ENCODE measurements at places on chromosomes 12 and 14.

GRCh38 chr12:19220205-19220604 is 90.7 kb downstream of the PLEKHA5 start:
- DNase-seq, result no peak

- no peak for DNase-seq
Observed at GRCh38 chr12:98437806-98438595, 77.4 kb upstream of the TMPO start.

GRCh38 chr14:55398679-55399078 is 13.0 kb downstream of the ATG14 start:
- DNase-seq, result peak; percentile 91

DNA sequence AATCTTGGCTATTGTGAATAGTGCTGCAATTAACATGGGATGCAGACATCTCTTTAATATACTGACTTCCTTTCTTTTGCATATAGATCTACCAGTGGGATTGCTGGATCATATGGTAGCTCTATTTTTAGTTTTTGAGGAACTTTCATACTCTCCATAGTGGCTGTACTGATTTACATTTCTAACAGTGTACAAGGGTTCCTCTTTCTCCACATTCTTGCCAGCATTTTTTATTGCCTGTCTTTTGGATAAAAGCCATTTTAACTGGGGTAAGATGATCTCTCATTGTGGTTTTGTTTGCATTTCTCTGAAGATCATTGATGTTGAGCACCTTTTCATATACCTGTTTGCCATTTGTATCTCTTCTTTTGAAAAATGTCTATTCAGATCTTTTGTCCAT is 8.4 kb downstream of the AMDHD1 start:
- DNase-seq, result no peak

- no peak for DNase-seq
Observed at GRCh38 chr12:66011731-66012130, 118.8 kb downstream of the LLPH start.

DNA sequence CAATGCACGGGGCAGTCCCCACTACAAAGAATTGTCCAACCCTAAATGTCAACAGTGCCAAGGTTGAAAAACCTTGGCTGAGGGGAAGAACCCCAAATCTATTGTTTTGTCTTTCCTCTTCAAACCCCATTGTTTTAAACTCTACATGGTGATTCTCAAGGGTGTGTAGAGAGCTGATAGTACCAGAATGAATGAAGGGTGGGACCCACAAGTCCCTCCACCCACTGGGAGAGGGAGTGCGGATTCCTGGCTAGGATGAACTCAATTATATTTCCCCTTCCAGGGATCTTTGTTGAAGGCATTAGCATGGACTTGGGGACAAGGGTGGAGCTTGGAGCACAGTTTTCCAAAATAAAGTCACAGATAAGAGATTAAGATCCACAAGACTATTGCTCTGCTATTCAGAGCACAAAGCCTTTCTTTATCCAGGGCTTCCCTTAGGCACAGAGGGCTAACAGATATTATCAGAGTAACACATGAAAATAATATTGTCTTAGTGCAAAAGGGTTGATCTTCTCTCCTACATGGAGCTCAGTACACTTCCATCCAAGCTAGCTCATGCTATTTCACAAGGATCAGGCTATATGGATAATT is 755.1 kb upstream of the TBX3 start:
- no peak for DNase-seq
